Sigmoid colon (tissue), 7 donors: ENCODE measurements at places on chromosomes 7 and 10. TPM values are rescaled to one million over a fixed set of nuclear protein-coding genes. Genes with fewer than 3 reads are reported as not detected.

Gene ZNF716
- not detected for polyA plus RNA-seq

Gene SEMA3A
- polyA plus RNA-seq, result 0.23 TPM

Gene CUZD1
- 0.54 TPM for polyA plus RNA-seq

Gene EBLN1
- polyA plus RNA-seq, result not detected

Gene OR2AE1
- 0.06 TPM for polyA plus RNA-seq
